ENCODE measurements at places on chromosomes 6 and 20.

- no peak for DNase-seq
Observed at GRCh38 chr6:51112731-51113130, 294.1 kb downstream of the TFAP2B start.

DNA sequence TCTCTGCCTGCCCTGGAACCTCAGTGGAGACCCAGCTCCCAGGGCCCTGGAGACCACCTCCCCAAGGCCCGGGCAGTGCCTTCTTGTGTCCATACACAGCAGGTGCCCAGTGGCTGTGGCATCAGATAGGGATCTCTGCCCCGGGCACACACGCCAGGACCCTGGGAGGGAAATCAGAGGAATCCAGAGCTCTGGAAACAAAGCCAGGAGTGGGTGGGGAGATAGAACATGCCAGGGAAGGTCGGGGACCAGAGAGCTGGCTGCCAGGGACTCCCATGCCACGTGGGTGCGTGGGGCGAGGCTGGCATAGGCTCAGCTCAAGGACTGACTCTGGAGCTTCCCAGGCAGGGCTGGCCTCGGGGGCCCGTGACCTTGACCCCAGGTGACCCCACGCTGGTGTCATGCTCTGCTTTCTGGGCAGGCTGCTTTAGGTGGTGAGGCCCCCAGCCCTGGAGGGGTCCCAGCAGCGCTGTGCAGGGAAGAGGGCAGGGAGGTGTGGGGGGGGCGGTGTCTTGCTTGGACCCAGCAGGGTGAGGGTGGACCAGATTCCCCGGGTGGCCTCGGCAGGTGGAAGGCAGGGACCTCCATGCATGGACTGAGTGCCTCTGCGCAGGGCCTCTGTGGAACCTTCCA lies 17.6 kb upstream of the GATA5 start:
- no peak for DNase-seq

GRCh38 chr6:15090145-15090579 lies 155.7 kb upstream of the JARID2 start:
- no peak for DNase-seq

- no peak for DNase-seq
Observed at GRCh38 chr20:11067359-11067758, 393.6 kb upstream of the JAG1 start.

GRCh38 chr20:6663104-6663503 lies 104.4 kb upstream of the BMP2 start:
- DNase-seq, result no peak

Data from activated T-helper 1 cell treated with anti-CD3 and anti-CD28 coated beads, Interleukin-2, amount 50 U/mL, for 16 hours (primary cell).